ENCODE measurements at places on chromosomes 5 and 9.

DNA sequence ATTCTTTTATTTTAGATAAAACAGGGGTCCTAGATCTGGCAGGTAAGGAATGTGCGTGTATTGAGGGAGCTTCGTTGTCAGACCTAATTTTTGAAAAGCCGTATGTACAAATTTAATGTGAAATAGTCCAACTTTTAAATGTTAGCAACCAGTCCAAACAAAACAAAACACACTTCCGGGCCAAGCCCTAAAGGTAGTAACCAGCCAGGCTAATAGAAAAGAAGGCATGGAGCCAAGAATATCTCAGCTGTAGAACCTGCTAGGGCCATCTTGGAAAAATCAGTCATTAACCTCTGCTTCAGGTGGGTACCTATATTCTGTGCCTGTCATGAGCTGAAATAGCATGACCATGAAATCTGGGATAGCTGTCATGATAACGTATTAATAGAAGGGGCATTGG lies 71.0 kb downstream of the SMARCA2 start:
- DNase-seq = no peak

GRCh38 chr5:115549154-115549553 lies 4.6 kb upstream of the FEM1C start:
- DNase-seq = peak; percentile 53

DNA sequence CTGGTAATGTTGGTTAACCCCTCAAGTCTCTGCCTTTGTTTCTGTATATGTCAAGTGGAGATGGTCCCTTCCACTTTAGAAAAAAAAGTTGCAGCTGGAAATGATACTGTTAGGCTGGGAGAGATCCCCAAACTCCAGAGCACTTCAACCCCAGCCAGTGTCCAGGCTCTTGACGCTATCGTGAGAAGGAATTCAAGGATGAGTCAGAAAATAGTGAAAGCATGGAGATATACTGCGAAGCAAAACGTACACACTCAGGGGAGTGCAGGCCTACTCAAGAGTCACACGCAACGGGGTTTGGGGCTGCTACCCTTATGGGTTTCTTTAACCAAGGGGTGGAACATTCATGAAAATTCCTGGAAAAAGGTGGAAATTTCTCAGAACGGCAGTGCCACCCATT lies 24.9 kb downstream of the KCNV2 start:
- DNase-seq = no peak

GRCh38 chr5:159442206-159442850 lies 112.0 kb upstream of the IL12B start:
- DNase-seq = no peak

GRCh38 chr5:169870211-169870610 lies 110.1 kb downstream of the INSYN2B start:
- DNase-seq = no peak

GRCh38 chr9:95018099-95018936 lies 291.8 kb downstream of the AOPEP start:
- peak; percentile 93 for DNase-seq

DNA sequence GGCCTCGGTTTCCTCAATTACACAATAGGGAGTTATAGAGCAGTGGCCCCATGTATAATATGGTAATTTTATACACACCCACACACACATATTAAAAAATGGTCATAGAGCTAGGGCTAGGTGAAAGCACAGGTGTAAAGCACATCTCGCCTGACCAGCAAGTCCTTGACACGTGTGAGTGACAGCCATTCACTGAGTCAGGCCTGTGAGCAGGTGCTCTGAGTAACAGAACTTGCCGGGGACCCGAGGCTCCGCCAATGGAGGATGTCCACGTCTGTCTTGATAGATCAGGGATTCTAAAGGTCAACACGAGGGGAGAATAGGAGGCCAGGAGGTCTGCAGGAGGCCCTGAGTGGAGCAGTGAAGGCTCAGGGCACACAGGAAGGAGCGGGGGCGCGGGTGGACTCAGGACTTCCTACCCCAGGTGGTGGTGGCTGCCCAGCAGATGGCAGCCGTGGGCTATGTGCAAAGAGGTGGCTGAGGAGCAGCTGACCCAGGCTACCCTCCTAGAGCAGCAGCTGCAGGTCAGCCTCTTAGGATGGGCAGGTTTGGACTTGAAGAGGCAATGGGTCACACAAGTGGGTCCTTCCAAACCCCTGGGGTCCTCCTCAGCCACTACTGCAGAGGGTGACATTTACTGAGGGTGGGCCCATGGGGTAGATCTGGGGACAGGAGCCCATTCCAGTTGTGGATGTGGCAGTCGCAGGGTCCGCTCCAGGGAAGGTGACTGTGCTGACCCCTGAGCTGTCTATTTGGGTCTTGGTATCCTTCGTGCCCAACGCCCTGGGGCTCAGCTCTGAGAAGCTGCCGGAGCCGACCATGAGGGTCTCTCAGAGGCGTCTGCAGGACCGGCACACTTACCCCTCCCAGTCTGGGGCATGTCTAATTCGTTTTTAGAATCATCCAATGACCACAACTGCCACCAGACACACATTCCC lies 45.9 kb downstream of the PRRT1B start:
- peak; percentile 78 for DNase-seq

- no peak for DNase-seq
These were observed 75.7 kb upstream of the FRRS1L start for GRCh38 chr9:109242741-109243140.

GRCh38 chr5:107979291-107979690 lies 308.6 kb upstream of the EFNA5 start:
- DNase-seq = no peak

- no peak for DNase-seq
These were observed 593.0 kb downstream of the ACTL7B start for GRCh38 chr9:108262836-108263235.

- DNase-seq = no peak
These were observed 117.9 kb downstream of the TMEM161B start for GRCh38 chr5:88150747-88151146.

- DNase-seq = no peak
These were observed 137.1 kb downstream of the KCTD16 start for GRCh38 chr5:144307736-144308135.

DNA sequence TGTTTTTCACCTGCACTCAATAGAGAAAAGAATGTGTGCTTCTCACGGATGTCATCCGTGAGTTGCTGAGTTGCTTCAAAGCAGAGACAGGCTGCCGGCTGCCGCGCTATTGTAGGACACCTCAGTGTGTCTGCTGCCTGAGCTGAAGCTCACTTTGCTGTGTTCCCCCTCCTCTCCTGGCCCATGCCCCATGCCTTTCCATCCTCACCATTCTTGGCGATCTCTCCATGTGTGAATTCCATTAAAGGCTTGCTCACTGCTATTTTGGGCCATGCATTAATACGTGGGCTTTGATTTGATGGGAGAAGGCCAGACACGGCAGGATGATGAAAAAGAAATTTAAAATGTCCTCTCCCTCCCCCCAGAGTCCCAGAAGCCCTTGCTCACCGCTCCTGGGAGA lies 14.5 kb downstream of the ADAM19 start:
- DNase-seq = no peak

GRCh38 chr9:18263377-18263776 lies 210.6 kb upstream of the ADAMTSL1 start:
- no peak for DNase-seq

DNA sequence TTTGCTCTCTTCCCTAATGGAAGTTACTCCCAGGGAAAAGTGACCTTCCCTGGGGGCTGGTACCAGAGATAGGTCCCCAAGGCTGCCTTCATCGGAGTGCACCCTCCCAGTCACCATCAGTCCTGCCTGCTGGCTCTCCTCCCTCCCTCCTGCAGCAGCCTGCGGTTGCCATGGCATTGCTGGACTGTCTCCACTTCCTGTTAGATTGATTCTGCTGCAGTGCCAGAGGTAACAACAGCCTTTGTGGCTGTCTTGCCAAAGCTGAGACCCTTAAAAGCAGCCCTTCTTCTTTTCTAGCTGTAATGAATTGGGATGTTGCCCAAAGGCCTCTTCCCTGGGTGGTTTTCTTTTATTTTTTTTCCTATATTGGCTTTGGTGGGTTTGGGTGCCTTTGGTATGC lies 78.1 kb upstream of the PRLR start:
- DNase-seq = no peak

DNA sequence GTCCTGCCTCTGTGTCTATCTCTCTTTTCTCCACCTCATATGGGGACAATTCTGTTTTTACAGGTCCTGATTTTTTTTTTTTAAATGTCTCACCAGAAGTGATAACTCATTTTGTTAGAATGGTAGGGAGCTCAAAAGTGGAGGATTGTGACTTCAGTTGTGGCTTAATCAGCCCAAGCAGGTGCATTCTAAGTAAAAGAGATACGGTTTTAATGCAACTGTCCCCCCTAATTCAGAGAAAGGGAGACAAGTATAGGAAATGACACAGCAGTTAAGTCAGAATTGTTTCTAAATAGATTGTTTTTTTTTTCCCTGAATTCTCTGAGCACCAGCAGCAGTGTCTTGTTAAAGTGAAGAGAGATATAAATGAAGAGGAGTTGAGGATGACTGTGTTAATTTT lies 24.5 kb downstream of the MAST4 start:
- DNase-seq = no peak

DNA sequence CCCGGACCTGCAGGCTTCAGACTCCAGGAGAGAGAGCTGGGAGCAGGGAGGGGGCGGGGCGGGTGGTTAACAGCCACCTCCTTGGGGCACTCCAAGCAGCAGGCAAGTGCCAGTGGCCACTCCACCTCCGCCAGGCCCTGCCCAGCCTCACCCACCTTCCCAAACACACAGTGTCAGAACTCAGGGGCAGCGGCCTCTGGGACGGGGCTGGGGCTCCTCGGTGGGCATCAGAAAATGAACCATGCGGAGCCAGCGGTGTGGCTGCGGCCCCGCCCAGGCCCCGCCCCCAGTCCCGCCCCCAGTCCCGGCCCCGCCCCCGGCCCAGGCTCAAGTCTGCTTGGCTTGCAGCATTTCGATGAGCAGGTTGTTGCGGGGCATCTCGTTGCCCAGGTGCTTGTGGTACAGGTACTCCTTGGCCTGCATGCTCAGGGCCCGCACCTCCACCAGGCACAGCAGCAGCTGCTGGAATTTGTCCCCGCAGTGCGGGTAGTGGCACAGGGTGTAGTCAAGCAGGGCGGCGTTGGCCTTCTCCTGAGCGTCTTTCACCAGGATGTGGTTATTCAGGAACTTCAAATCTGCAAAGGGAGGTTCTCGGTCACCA lies 24.7 kb downstream of the NR5A1 start:
- no peak for DNase-seq

DNA sequence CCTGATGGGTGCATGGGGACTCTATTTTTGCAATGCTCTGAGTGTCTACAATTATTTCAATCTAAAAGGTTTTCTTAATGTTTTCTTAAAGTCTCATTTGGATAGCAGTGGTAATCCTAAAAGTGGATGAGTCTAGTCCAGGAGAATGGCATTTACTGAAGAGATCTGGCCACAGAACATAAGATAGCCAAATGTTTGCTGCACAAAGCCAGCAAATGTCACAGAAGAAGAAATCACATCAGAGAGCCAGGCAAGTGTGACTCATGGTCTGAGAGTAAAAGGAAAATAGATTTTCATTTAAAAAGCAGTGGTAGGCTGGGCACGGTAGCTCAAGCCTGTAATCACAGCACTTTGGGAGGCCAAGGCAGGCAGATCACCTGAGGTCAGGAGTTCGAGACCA lies 352.7 kb upstream of the GRAMD2B start:
- no peak for DNase-seq

DNA sequence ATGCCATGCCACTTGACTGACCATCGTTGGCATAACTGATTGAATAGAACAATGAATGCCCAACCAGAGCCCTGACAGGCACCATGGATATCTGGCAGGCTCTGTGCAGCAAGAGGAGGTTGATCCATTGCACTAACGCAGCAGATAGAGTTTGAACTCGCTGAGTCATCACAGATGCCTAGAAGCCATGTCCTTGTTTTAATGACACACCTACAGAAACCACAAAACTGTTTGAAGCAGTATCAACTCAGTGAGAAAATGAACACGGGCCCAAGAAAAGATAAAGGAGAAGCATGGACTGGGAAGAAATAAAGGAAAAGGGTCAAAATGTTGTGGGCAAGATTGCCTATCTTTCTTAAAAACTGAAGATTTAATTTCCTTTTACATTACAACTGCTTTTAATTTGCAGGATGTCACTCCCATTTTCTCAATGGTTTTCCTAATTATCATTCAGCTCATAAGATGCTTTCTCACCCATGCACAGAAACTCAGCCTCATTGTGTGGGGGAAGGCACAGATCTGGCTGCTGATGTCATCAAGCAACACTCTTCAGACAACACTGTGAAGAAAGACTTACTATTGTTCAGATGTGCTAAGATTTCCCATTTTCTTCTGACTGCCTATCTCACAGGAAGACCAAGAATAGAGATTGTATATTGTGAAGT lies 129.0 kb downstream of the PIK3R1 start:
- DNase-seq = peak; percentile 75

- no peak for DNase-seq
These were observed 6.6 kb upstream of the GLRA1 start for GRCh38 chr5:151931260-151931659.

GRCh38 chr5:145750199-145750598 lies 84.9 kb downstream of the PRELID2 start:
- no peak for DNase-seq

- DNase-seq = no peak
These were observed 89.6 kb downstream of the OSMR start for GRCh38 chr5:38935437-38935836.

GRCh38 chr5:80871541-80871961 lies 88.6 kb upstream of the RASGRF2 start:
- peak; percentile 75 for DNase-seq

DNA sequence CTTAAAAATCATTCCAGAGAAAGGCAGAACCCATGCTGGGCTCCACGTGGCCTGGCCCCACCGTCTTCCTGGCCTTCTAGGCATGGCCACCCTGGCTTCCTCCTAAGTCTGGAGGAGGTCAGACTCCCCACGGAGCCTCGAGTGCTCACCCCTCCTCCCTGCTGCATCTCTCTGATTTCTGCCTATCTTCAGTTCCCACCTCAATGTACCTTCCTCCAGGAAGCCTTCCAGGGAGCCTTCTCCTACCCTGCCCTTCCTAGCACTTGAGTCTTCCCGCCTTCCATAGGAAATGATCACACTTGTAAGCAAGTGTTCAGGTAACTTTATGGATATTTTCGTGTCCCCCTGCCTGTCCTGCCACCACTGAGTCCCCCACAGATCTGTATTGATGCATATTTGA lies 92.0 kb downstream of the MVB12B start:
- DNase-seq = no peak

DNA sequence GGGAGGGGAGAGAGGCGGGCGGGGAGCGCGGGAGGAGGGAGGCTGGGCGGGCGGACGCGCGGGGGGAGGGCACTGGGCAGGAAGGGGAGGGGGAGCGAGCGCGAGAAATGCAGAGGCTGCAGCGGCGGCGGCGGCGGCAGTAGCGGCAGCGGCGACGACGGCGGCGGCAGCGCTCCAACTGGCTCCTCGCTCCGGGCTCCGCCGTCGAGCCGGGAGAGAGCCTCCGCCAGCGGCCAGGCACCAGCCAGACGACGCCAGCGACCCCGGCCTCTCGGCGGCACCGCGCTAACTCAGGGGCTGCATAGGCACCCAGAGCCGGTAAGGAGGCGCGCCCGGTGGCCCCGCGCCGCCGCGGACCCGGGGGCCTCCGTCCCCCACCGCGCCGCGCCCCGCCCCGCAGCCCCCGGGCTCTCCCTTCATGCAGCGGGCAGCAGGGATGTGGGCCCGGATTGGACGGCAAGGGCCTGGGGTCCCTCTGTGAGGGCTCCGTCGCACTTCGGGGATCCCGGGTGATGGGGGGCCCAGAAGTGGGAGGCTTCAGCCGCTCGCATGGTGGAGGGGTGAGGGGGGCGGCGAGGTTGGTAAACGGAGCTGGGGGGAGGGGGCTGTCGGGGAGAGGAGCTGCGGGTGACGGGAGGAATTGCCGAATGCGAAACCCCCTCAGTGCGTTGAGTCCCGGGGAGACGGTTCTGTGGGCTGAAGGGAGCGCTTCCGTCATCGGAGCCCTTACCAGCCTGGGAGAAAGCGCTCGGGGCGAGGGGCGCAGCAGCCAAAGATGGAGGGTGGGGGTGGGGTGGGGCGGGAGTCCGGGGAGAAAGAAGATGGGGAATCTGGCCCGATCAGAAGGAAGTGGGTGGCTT lies at the start of gene BASP1:
Gene BASP1 (plus strand): TSS at position 139 of the 860 bp plus-strand sequence. CDS start 57,586 bp downstream, outside the sequence.
- peak; percentile 83 for DNase-seq

Measured in EL (cell line).